ENCODE measurements at places on chromosomes 11 and 22. TPM values are rescaled to one million over a fixed set of nuclear protein-coding genes. Genes with fewer than 3 reads are reported as not detected.

RIMBP3B gene
- total RNA-seq, result not detected

YWHAH gene
- total RNA-seq, result 29.6 TPM

EI24 gene
- total RNA-seq, result 30.0 TPM

POLD3 gene
- 9.4 TPM for total RNA-seq
